Sigmoid colon (tissue), 7 donors: ENCODE measurements at places on chromosomes 3 and 15. TPM values are rescaled to one million over a fixed set of nuclear protein-coding genes. Genes with fewer than 3 reads are reported as not detected.

DNA sequence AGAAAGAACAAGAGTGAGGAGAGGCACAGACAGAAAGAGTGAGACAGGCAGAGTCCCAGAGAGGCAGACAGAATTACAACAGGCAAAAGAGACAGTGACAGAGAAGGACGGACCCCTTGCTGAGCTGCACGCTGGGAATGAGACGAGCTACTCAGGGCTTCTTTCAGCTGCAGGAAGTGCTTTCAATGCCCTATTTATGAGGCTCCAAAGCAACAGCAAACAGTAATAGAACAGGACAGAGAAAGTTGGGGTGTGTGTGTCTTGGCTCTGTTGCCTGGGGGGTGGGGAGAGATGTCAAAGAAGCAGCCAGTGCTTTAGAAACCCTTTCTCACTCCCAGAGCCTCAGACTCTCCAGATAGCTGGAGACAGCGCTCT is 502 bp upstream of the TIMP4 start:
- peak overlapping the region; percentile 78 for H3K27ac ChIP-seq
- no peak for DNase-seq
- no peaks in the 10 kb centered on the region for H3K36me3 ChIP-seq
- H3K4me3 ChIP-seq, result peak overlapping the region; percentile 38
- no peaks in the 10 kb centered on the region for H3K4me1 ChIP-seq

GRCh38 chr15:38367476-38367875 is 86.5 kb upstream of the FAM98B start:
- no peak overlapping the region for H3K4me3 ChIP-seq
- H3K36me3 ChIP-seq, result no peaks in the 10 kb centered on the region
- H3K27me3 ChIP-seq, result no peaks in the 10 kb centered on the region
- H3K27ac ChIP-seq, result no peak overlapping the region
- no peaks in the 10 kb centered on the region for H3K4me1 ChIP-seq

GRCh38 chr3:172551874-172552273 is 28.6 kb upstream of the TNFSF10 start:
- H3K27me3 ChIP-seq, result no peaks in the 10 kb centered on the region
- no peak overlapping the region for H3K27ac ChIP-seq
- no peak overlapping the region for H3K4me3 ChIP-seq
- DNase-seq, result no peak

- H3K36me3 ChIP-seq, result no peaks in the 10 kb centered on the region
- peak within 1 kb of the TSS; percentile 81 for H3K4me3 ChIP-seq
- H3K4me1 ChIP-seq, result peaks cover 34% of the 10 kb centered on the region
- DNase-seq, result peak; percentile 95
- H3K27ac ChIP-seq, result peak within 1 kb of the TSS; percentile 92
- H3K27me3 ChIP-seq, result no peaks in the 10 kb centered on the region
Measured at GRCh38 chr3:38453075-38453912, at the start of gene ACVR2B. Gene ACVR2B (plus strand): TSS chr3:38453890. CDS start chr3:38454323, 433 bp downstream.

DNA sequence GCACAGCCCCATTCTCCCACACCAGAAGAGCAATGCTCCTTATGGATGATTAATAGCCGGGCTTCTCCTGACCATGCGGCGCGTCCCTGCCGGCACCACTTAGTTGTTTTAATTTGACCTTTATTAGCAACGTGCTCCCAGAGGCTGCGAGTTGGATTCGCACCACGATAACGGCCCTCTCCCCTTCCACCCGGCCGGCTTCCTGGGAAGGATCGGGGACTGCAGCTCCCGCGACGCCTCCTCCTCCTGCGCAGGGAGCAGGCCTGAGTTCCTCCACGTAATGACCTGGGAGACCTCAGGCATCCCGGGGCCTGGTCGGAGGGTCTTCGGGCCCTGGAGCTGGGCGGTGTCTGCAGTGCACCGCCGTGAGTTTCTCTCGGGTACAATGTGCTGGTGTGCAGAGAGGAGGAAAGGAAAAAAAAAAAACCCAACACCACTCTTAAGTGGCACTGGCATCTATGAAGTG is 243.3 kb upstream of the TOPAZ1 start:
- no peak overlapping the region for H3K27ac ChIP-seq
- H3K36me3 ChIP-seq, result no peaks in the 10 kb centered on the region
- H3K4me1 ChIP-seq, result peaks cover 53% of the 10 kb centered on the region
- DNase-seq, result no peak
- H3K4me3 ChIP-seq, result peak overlapping the region; percentile 56
- peaks cover 95% of the 10 kb centered on the region for H3K27me3 ChIP-seq

DNA sequence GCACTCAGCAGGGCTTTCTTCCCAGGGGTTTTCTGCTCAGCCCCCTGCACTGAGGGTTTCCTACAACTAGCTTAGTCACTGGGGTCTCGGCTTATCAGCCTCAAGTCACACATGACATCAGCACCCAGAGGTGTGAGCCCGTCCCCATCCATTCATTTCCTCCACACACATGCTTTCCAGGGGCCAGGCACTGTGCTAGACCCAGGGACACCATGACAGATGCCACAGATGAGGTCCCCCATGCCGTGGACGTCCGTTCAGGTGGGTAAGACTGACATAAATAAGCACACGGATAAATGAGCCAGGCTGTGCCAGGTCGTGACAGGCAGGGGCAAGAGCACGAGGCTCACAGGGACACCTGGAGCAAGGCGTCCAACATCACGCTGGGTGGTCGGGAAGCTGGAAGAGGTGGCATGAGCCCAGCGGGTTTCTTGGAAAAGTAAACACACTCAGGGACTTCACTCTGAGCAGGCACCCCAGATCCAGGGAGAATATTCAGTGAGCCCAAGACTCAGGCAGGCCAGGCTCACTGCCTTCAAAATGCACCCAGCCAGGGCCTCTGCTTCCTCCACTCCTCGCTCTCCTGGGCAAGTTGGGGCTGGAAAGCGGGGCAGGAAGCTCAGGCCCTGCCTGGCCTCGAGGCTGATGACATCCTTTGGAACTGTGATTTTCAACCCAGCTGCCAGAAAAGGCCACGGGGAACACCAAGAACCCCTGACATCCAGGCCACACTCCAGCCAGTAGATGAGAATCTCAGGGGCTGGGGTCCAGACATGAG is 139.3 kb downstream of the CHSY1 start:
- H3K4me3 ChIP-seq, result no peak overlapping the region
- peaks cover 10% of the 10 kb centered on the region for H3K4me1 ChIP-seq
- no peaks in the 10 kb centered on the region for H3K36me3 ChIP-seq
- no peak overlapping the region for H3K27ac ChIP-seq

DNA sequence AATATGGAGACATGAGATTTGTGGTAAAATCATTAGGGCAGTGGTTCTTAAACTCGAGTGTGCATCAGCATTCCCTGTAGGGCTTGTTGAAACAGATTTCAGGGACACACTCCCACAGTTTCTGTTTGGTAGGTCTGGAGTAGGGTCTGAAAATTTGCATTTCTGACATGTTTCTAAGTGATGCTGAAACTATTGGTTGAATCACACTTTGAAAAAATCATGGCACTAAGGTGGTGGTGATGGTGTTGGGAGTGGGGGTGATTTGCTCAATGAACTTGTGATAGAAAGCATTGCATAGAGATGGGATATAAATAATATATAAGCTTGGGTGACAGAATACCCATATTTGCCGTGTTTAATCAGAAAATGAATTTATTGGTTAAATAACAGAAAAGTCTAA is 11.3 kb downstream of the MITF start:
- H3K4me1 ChIP-seq, result peaks cover 63% of the 10 kb centered on the region
- H3K27me3 ChIP-seq, result no peaks in the 10 kb centered on the region
- H3K27ac ChIP-seq, result peak overlapping the region; percentile 93
- H3K36me3 ChIP-seq, result no peaks in the 10 kb centered on the region
- no peak for DNase-seq
- H3K4me3 ChIP-seq, result no peak overlapping the region

DNA sequence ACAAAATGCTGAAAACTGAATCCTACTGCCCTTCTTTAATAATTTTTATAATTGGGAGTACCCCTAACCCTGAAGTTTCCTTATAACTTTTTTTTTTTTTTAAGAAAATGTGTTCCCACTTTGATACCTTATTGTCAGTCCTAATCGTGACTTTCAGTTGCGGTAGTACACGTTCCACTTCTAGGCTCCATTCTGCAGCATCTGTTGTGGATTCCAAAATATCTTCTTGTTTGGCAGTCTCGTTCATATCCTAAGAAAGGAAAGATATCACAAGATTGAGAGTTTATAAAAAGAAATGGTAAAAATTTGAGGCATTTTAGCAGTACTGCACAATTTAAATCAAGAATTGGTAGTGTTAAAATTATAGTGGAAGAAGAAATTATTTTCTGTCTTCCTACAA is 30.8 kb downstream of the IFT57 start:
- H3K36me3 ChIP-seq, result peaks cover 6% of the 10 kb centered on the region
- no peak overlapping the region for H3K27ac ChIP-seq
- H3K4me1 ChIP-seq, result no peaks in the 10 kb centered on the region
- H3K27me3 ChIP-seq, result no peaks in the 10 kb centered on the region
- H3K4me3 ChIP-seq, result no peak overlapping the region

GRCh38 chr3:160618878-160619277 is 53.5 kb upstream of the KPNA4 start:
- H3K27me3 ChIP-seq, result no peaks in the 10 kb centered on the region
- no peak for DNase-seq
- H3K4me1 ChIP-seq, result no peaks in the 10 kb centered on the region
- no peaks in the 10 kb centered on the region for H3K36me3 ChIP-seq
- no peak overlapping the region for H3K27ac ChIP-seq

- DNase-seq, result no peak
- H3K27me3 ChIP-seq, result no peaks in the 10 kb centered on the region
- no peak overlapping the region for H3K4me3 ChIP-seq
- no peaks in the 10 kb centered on the region for H3K4me1 ChIP-seq
Measured at GRCh38 chr3:85387913-85388505, 429.2 kb downstream of the CADM2 start.

DNA sequence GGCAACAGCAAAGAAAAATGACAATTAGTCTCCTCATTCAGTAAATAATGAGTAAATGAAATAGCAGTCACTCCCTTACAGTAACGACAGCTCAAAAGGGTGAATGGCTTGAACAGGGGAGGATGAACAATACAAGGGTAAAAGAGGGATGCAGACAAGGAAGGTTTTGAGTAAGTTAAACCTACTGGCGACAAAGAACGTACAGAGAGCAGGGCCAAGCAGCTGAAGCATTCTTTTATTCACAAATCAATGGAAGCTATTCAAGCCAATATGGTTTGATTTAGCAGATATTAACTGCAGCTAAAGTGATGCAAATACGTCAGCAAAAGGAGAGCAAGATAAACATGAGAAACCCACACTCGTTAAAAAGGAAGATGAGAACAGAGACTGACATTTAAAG is 90.7 kb upstream of the ICE2 start:
- no peak for DNase-seq
- H3K27ac ChIP-seq, result no peak overlapping the region
- H3K27me3 ChIP-seq, result no peaks in the 10 kb centered on the region
- H3K4me3 ChIP-seq, result no peak overlapping the region
- no peaks in the 10 kb centered on the region for H3K36me3 ChIP-seq
- peaks cover 28% of the 10 kb centered on the region for H3K4me1 ChIP-seq

DNA sequence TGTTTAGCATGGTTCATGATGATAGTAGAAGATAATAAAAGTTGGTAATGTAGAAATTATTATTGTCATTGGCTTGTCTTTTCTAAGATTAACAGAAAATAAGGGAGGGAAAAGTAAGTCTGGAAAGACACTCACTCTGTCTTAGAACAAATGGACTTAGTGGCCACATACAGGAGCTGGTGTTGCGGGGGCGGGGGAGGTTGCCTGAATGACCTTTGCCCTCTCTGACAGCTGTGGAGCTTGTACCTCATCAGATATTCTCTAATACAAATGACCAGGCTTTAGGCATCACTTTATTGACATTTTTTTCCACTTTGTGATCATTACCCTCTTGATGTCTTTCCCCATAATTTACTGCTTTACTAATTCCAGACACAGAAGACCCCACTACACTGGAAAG is 5.9 kb downstream of the TAGLN3 start:
- peaks cover 13% of the 10 kb centered on the region for H3K27me3 ChIP-seq
- no peaks in the 10 kb centered on the region for H3K36me3 ChIP-seq
- H3K4me1 ChIP-seq, result no peaks in the 10 kb centered on the region
- H3K27ac ChIP-seq, result no peak overlapping the region
- DNase-seq, result no peak
- no peak overlapping the region for H3K4me3 ChIP-seq

DNA sequence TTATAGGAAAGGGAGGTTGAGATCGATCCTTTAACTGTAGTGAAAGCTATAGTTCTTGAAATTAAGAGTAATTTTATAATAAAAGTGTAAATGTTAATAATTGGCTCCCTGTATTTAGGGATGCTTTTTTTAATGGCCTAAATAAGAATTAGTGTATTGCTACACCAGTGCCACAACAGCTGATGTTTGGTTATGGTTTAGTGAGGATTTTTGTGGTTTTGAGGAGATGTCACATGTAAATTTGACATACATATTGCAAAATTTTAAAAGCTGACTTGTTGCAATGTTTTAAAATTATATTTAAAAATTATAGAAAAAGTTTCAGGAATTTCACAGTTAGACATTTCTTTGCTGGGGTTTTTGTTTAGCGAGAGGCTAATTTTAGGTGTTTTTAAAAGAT is 3.9 kb downstream of the TSC22D2 start:
- H3K4me3 ChIP-seq, result peak overlapping the region; percentile 89
- DNase-seq, result no peak
- peaks cover 40% of the 10 kb centered on the region for H3K4me1 ChIP-seq
- H3K27me3 ChIP-seq, result no peaks in the 10 kb centered on the region
- peak overlapping the region; percentile 5 for H3K27ac ChIP-seq

DNA sequence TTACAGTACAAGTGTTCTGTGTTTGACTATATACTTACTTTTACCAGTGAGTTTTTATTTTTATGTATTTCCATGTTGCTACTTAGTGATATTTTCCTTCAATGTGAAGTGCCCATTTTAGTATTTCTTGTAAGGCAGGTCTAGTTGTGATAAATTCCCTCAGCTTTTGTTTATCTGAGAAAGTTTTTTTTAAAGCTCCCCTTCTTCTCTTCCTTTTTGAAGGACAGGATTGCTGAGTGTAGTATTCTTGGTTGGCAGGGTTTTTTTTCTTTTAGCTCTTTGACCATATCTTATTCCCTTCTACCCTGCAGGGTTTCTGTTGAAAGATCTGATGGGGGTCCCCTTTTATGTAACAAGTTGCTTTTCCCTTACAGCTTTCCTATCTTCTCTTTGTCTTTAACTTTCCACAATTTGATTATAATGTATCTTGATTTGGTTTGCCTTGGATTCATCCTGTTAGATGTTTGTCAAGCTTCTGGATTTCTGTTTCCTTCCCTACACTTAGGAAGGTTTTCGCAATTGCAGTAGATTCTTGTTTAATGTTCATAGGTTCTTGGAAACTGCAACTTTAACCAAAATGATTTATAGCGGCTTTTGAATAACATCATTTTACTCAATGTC is 7.9 kb downstream of the PLAAT1 start:
- no peaks in the 10 kb centered on the region for H3K4me1 ChIP-seq
- no peak overlapping the region for H3K27ac ChIP-seq
- H3K27me3 ChIP-seq, result no peaks in the 10 kb centered on the region
- no peak overlapping the region for H3K4me3 ChIP-seq
- DNase-seq, result no peak

GRCh38 chr3:25171897-25172296 is 256.2 kb upstream of the RARB start:
- DNase-seq, result no peak
- H3K36me3 ChIP-seq, result no peaks in the 10 kb centered on the region
- H3K27me3 ChIP-seq, result no peaks in the 10 kb centered on the region
- no peak overlapping the region for H3K27ac ChIP-seq
- H3K4me1 ChIP-seq, result no peaks in the 10 kb centered on the region
- no peak overlapping the region for H3K4me3 ChIP-seq

Gene MOBP
- not detected for total RNA-seq

Gene CHRM5
- not detected for total RNA-seq

Gene NSUN3
- total RNA-seq, result 13.8 TPM

Gene MST1R
- total RNA-seq, result 2.1 TPM

Gene PLOD2
- 63.3 TPM for total RNA-seq

Gene TRH
- not detected for total RNA-seq

Gene SCN11A
- total RNA-seq, result 3.0 TPM

Gene FGF7
- 133 TPM for total RNA-seq
